ENCODE measurements at places on chromosomes 3 and 15.

DNA sequence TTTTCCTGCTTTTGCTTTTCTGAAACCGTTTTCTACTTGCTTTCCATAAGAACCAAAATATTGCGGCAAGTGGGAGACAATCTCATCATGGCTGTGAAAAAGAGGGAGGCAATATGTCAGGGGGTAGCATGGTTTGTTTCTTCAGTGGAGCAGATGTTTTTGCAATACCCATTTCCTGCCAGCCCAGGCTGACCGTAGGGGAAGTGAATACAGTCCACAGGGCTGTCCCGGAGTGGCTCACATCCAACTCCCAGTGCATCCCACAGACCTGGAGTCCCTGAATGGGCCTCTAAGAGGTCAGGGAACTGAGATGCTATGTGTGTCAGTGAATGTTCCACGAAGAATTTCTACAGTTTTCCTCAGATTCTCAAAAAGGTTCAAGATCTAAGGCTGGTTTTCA lies 69.6 kb downstream of the EPHB1 start:
- no peak for DNase-seq

DNA sequence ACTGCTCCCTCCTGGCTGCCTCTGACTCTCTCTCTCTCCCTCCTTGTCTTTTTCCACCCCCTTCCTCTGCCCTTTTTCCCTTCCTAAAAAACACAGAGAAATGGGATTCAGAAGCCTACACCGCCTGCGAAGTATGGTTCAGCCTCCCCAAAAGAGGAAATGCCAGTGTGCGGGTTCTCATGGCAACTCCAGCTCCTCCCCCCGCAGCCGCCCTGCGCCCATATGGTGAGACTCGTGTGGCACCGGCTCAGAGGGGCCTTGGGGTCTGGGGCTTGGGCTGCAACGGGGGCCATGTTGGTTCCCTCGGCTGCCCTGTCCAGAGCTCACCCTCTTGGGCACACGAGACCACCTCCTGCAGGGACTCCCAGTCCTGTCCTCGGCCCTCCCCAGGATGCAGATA lies 23.6 kb upstream of the LINGO1 start:
- DNase-seq, result no peak

GRCh38 chr3:65742914-65743313 lies 295.8 kb downstream of the MAGI1 start:
- no peak for DNase-seq

GRCh38 chr3:35291471-35292236 lies 347.7 kb upstream of the ARPP21 start:
- DNase-seq, result no peak

DNA sequence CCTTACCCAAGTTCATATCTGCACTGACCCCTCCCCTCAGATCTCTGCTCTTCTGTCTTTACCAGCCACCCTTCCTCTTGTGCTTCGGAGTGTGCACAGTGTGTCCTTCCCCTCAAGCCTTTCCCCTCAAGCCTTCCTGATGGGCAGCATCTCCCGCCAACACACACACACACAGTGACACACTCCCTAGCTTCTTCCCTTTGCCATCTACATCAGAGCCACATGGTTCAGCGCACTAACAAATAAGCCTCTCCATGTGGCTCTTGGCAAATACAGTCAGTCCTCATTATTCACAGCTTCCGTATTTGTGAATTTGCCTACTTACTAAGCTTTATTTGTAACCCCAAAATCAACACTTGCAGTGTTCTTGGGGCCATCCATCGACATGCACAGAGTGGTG lies 37.5 kb downstream of the SH3BP5 start:
- no peak for DNase-seq

DNA sequence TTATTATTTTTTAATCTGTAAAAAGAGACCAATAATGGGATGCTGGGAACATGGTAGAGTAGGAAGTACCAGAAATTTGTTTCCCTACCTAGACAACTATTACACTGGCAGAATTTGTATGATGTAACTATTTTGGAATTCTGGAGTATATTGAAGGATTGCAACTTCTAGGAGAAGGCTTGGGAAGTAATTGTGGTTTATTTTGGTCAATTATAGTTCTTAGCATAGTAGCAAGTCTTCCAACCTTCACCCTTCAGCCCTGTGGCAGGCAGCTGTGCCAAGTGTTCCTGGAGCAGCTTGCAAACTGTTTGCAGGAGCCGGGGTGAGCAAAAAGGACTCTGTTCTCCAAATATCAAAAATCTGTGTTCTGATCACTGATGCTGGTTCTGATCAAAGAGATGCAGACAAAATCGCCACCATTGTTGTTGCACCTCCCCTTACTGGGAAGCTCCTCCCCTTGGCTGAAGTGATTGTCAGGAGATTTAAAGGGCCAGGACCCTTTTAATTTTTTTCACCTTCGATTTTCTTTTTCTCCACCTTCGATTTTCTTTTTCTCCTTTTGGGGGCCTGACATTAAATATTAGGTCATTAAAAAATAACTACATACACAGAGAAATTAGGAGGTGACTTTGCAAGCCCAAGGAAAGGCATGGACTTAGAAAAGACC lies 363.3 kb downstream of the SLC9A9 start:
- DNase-seq, result no peak

DNA sequence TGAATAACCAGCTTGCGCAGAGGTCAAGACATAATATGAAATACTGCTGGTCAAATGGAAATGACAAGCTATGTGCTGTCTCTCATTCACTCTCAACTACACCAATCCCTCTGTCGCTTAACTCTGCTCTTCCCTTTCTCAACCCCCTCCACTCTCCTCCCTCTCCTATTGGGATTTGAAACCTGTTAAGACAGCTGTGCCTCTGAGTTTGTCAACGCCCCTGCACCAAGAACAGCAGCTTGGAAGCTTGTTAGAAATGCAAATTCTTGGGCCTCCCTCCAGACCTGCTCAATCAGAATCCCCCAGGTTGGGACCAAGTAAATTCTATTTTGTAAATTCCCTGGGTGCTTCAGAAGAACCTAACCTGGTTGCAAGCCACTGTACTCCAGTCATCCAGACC lies 149.7 kb upstream of the ATP2B2 start:
- no peak for DNase-seq
